SK-MEL-5 (cell line): ENCODE measurements at places on chromosomes 13 and 19.

- peak; percentile 44 for DNase-seq
These were observed 11.3 kb downstream of the PEAK3 start for GRCh38 chr19:2270423-2271233.

- no peak for DNase-seq
These were observed 828.1 kb downstream of the OLFM4 start for GRCh38 chr13:53856573-53857195.

- no peak for DNase-seq
These were observed 730 bp upstream of the ABCC4 start for GRCh38 chr13:95301968-95302393.

- DNase-seq = peak; percentile 63
These were observed 12.9 kb downstream of the MIPEP start for GRCh38 chr13:23876265-23876664.

- DNase-seq = no peak
These were observed 6.1 kb downstream of the HAUS8 start for GRCh38 chr19:17069193-17069592.

- peak; percentile 33 for DNase-seq
These were observed 109.2 kb downstream of the SGCG start for GRCh38 chr13:23289917-23290357.

DNA sequence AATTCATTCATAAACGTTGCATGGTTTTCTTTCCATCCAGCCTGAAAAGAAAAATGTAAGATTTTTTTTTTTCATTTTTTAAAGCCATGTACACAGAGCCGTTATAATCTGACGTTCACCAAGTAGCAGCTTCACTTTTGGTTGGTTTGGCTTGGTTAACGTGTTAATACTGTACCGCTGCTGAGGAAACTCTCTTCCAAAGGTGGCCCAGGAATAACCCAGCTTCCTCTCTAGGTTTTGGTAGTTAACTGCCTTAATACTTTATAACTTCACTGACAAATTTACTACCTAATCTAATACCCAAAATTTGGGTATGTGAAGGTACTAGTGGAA lies 1.7 kb downstream of the INTS6 start:
- DNase-seq = no peak

DNA sequence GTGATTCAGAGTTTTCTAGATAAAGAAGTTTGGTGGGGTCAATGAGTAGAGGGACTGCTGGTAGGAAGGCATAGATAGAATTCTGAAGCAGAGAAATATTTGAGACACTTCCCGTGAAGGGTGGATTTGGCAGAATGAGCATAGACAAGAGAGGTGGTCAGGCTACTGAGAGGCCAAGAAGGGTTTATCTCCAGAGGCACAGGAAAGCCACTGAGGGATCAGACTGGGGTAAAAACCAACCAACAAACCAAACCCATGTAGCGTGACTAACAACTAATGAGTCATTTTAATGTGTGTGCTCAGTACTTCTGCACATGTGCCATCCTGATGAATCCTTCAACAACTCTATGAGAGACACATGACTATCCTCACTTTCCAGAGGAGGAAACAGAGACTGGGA lies 60.0 kb upstream of the SERP2 start:
- DNase-seq = no peak

DNA sequence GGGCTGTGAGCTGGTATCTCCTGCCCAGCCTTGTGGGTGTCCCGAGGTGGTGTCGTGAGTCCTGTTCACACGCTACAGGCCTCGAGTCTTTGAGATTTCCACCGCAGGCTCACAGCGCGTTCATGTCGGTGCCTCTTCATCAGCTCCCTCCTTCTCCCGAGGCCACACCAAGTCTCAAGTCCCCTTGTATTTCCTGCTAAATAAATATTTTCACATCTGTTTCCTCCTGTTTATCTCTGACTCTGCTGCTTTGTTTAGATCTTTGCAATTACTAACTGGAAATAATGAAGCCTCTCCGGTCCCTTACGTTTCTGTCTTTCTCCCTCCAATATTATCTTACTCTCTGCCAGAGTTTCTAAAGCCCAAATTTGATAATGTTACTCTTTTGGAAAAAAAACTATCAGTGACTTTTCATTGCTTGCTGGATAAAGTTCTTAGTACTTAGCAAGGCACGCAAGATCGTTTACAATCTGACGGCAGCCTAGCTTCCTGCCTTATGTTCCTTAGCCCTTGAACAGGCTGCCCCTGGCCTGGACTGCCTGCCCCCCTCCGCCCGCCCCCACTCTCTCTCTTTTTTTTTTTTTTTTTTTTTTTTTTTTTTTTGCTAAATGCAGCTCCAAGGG lies 130.5 kb upstream of the RNF113B start:
- DNase-seq = no peak

DNA sequence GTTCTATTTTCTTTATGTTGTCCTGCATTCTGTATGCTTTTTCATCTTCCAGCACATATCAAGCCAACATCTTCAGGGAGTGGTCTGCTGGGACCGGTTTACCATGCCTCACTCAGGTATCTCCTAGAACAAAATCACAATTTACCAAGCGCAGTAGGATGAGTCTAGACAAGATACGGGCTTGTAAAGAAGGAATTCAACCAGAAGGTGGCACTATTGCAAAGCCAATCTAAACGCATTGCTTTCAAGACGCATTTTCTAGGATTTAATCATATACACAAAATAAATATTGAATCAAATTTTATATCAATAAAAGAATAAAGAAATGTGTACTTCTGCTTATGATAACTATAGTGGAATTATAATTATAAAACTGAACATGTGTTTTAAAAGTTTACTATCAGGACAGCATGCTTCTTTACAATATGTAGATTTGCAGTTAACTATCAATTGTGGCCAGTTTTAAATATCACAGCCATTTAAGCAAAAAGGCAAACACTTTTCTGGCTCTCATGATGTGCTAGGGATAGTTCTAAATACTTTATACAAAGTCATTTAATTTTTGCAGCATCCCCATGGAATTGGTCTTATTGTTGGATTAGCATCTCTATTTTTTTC lies 16.1 kb upstream of the TPP2 start:
- peak; percentile 74 for DNase-seq

GRCh38 chr19:51421229-51422052 lies 4.0 kb upstream of the SIGLEC10 start:
- no peak for DNase-seq

DNA sequence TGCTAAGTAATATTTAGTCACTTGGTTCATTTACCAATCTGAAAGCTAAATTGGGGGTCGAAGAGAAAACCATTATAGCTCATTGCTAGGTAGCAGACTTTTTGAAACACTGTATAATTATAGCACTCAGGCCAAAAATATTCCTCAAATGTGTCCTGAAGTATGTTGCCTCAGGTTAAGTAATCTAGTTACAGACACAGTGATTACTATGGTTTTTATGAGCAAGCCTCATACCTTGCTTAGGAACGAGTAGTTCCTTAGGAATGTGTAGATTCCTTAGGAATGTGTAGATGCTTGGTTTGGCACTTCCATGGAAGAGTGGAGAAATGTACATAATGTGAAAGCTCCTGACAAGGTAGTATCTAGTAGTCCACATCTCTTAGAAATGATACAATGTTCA lies 387.5 kb downstream of the LMO7 start:
- DNase-seq = no peak

GRCh38 chr13:42110410-42111155 lies 62.1 kb downstream of the DGKH start:
- DNase-seq = peak; percentile 82

GRCh38 chr13:59823486-59823885 lies 340.2 kb downstream of the DIAPH3 start:
- no peak for DNase-seq

DNA sequence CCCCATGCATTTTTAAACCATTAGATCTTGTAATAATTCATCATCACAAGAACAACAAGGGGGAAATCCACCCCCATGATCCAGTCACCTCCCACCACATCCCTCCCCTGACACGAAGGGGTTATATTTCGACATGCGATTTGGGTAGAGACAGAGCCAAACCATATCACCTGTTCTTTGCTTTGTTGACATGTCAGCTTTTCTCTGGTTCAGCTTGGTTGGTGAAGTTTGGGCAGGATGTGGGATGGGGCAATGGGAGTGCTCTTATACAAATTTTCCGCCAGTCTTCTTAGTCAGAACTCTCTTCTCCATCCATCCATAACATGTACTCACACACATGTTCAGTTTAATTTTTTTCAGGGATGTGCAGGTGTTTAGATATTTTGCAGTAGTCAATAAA lies 12.9 kb downstream of the TPP2 start:
- DNase-seq = no peak

DNA sequence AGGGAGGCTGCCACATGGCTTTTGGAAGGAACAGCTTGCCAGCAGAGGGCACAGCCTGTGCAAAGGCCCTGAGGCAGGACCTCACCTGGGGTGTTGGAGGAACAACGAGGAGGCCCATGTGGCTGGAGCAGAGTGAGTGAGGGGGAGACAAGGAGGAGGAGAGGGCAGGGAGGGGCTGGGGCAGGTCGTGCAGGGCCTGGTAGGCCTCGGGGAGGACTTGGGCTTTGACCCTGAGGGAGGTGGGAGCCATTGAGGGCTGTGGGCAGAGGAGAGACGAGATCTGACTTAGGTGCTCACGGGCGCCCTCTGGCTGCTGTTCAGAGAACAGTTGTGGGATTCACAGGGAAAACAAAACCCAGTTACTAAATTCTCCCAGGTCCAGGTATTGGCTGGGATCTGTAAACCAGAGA lies 25.2 kb downstream of the ZNRF4 start:
- peak; percentile 30 for DNase-seq

GRCh38 chr13:77042566-77043177 lies 15.7 kb upstream of the FBXL3 start:
- no peak for DNase-seq

DNA sequence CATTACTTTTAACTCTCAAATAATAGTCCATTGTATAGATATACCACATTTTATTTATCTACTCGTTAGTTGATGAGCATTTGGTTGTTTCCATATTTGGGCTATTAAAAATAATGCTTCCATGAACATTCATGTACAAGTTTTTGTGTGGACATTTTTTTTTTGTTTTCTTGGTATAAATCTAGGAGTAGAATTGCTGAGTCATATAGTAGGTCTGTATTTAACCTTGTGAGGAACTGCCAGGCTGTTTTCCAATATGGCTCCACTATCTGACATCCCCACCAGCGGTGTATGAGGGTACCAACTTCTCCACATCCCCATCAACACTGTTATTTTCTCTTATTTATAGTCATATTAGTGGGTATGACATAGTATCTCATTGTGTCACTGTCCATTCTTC lies 143.1 kb downstream of the RAP2A start:
- no peak for DNase-seq

GRCh38 chr13:74575729-74576125 lies 441.5 kb upstream of the KLF12 start:
- DNase-seq = peak; percentile 40

DNA sequence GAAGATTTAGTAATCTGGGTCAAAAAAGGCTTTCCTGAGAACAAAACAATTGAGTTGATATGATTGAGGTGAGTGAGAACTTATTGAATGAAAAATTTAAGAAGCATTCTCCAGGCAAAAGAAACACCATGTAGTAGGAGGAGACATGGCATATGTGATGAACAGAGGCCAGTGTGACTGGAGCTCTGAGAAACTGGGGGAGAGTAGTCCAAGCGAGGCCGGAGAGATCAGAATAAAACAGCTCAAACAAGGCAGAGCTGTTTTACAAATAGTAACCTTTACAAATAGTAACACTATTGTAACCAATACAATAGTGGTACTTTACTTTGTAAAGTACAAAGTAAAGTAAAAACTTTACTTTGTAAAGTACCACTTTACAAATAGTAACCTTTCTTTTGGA lies 1159.1 kb downstream of the PCDH9 start:
- DNase-seq = peak; percentile 55

GRCh38 chr13:81318231-81319019 lies 977.5 kb upstream of the SPRY2 start:
- DNase-seq = no peak
